ENCODE measurements at places on chromosomes 12 and 14.
A peak's percentile ranks its signal among the peaks of the same experiment; 100 is the strongest.

DNA sequence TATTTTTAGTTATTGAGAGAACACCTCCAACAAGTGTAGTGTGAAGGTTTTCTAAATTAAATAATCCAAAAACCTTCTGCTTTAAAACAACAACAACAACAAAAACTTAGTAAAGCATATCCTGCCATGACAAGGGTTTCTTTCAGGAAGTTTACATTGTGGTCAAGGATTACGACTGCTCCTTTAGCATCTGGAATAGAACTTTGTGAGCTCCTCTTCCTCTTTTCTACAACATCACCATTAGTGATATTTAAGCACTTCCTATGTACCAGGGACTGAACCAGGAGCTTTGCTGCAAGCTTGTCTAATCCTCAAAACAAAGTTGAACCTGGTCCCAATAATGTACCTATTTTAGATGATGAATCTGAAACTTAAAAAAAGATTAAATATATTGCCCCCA lies 315.4 kb upstream of the KITLG start:
- DNase-seq: no peak

DNA sequence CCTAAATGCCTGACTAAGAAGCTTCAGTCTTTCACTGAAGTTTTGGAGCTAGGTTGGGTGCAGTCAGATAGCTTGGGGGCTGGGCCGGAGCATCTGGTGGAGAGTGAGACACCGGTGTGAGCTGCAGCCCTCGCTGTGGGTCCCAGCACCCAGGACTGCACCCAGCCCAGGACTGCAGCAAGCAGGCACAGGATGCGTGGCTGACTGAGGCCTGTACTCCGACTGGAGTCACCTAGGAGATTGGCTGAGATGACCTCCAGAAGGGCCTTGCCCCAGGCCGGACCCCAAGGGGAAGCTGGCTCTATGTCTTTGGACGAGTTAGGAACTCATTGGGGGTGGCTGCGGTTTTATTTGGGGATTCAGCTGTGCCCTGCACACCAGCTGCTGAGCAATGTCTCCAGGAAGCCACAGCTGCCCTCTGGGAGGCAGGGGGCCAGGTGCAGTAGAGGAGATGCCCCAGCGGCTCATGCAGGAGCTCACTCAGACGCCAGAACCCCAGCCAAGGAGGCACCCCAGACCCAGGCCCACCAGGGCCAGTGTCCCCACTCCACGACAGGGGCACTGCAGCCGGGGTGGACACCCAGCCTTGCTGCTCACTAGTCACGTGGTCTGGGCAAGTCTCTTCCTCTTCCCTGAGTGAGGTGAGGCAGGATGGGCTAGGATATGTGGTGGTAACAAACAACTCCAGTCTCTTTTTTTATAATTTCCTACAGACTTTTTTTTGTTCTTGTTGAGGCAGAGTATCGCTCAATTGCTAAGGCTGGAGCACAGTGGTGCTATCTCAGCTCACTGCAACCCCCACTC lies 31.8 kb upstream of the RCOR1 start:
- no peak for DNase-seq

DNA sequence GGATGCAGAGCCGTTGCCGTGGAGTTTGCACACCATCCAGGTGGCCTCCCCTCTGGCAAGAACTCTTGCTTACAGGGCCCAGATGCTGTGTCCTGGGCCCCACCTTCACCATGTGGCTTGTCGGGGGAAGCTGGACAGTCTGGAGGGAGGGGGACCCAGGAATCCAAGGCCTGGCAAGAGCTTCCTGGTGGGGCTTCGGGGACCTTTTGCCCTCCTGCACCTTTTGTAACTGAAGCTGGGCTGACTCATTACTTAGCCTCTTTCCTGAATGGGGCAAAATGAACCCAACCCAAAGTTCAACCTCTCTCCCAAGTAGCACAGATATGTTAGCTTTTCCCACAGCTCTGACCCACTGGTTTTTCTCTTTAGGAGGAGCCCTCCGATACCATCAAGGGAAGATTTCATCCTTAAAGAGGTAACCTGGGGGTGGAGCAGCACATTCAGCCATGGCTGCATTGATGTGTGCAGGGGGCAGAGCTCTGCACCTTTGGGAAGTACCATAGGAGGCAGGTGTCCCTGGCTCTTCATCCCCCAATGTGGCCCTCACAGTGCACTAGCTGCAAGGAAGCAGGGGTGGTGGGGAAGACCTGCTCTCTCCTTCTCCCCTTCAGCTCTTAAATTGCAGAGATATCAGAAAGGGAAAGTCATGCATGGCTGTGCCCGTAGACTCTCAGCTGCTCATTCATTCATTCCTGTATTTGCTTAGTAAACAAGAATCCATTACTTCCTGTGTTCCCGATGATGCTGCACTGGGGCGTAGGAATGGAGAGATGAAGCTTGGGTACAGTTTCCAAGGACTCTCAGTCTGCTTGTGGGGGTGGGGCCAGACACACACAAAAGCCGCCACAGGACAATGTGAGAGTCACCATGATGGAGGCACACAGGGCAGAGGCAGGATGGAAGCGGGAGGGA lies 13.0 kb downstream of the MVK start:
- no peak for DNase-seq

DNA sequence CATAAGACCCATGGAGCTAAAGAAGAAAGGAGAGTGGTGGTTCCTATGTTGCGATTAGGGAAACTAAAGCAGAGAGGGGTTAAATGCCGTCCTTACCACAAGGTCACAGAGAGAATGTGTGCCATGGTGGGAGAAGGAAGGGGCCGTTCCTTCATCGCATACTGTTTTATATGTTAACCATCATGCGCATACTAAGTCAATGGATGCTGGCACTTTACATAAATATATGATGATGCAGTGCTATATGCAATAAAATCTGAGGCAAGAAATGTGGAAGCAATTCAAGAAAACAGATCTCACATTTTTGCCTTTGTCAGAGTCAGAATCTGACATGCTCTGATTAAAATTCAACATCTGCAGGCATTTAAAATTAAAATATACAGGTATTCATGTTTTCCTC lies 168.1 kb downstream of the BMP4 start:
- no peak for DNase-seq

- no peak for DNase-seq
Observed at GRCh38 chr14:52988139-52988538, 37.3 kb upstream of the FERMT2 start.

- peak; percentile 49 for DNase-seq
Observed at GRCh38 chr14:21268617-21269251, 508 bp downstream of the HNRNPC start.

DNA sequence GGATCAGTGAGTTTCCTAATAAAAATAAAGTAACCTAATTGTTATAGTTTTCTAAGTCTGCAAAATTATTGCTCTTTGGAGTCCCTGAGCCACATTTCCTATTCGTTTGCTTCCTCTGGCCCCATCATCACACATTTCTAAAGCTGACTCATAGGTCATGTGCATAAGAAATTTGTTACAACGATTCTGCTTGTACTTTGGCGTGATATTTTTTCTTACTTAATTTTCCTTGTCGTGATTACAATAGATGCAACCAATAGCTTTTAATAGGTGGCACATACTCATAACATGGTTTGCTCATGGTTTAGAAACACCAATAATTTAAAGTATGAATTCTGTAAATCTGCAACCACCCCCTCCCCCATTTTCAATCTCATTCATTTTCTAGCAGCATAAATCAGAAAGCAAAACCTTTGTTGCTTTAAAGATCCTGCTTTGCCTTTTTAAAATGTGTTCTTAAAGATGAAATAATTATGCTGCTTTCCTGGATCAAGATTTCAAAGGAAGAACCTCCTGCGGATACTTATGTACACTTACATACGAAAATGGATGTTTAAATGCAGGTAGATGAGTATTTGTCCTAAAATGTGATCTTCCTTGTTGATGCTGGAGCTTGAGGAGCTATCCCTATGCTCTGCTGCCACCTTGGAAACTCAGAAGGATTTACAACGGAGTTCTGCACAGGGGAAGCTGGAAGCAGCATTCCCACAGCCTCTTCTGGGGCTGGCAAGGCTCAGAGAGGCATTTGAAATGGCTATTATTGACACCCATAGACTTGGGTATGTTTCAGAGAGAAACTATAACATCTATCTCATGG lies 1.7 kb upstream of the FLRT2 start:
- DNase-seq: peak; percentile 26

DNA sequence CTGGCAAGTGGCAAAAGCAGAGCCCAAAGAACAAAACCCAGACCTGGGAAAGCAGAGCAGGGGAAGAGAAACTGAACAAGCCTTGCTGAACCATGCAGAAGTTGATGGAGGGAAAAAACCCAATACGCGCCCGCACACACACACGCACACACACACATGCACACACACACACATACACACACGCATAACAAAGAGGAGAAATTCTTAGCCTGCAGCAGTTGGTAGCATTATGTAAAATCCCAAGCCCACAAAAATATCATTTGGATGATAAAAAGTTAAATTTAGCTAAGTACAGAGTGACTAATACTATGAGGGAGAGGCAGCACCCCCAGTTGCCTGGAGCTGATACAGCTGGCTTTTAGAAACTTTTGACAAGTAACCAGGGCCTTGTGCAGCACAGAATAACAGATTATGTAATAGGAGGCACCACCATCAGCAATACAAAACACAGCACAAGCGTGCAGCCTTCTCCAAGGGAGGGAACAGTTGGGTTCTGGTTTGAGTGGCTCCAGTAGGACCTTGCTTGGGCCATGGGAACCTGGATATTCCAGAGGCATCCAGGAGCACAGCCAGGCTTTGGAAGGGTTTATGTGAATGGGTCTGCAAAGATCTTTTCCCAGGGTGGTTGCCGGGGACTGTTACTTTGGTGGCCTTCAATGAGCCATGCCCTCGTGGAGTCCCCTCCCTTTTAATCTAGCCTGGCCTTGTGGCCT lies 35.3 kb downstream of the PITPNM2 start:
- DNase-seq: peak; percentile 71

All from midbrain (tissue), 1 donor.